ENCODE measurements at places on chromosomes 12 and 14.

GRCh38 chr12:118055865-118056773 is 4.9 kb downstream of the WSB2 start:
- DNase-seq = no peak

- no peak for DNase-seq
Measured at GRCh38 chr12:102990419-102990818, 32.9 kb downstream of the ASCL1 start.

DNA sequence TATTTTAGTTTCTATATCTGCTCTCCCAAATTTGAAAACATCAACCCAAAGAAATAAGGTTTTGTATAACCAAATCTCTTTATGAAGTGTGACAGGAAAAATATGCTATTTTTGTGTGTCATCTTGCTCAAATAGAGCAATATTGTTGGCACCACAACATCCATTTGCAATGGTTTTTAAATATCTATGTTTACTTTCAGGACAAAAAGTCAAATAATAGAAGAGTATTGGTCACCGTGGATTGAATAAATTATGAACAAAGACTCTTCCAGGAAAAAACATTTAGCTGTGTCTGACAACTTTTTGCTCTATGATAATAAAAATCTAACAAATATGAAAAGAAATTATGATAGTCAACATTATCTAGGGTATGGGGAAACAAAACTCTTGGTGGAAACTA is 439.2 kb downstream of the BTG1 start:
- DNase-seq = no peak

DNA sequence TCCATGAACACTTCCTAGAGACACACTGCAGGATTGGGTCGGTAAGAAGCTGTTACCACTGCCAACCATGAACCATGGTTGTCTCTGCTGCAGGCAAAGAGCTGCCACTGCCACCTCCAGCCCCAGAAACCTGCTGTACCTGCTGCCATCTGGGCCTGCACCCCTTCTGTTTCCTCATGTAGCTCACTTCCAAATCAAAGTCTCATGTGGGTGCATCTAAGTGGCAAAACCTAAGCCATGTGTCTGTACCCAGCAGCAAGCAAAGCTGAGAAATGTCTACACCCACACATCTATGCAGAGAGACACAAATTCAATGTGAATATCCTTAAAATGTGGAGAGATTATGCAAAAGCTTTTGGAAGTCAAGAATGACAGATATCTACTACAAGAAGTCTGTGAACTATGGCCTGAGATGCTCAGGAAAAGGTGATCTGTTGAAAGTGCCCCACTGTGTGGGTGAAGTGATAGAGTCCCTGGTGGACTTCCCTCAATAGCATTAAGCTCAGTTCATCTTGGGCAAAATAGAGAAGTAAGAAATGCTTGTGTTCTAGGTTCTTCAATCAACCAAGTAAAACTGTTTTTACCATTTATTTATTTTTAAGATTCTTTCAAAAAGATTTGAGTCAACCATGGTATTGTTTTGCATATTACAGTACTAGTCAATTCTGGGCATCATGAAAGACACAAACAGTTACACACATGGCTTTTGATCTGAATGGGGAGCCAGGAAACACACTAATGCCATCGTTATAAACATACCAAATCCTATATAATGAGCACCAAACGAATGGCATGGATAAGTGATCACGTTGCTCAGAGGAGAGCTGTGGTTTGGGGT is 64.4 kb downstream of the FOS start:
- DNase-seq = no peak

DNA sequence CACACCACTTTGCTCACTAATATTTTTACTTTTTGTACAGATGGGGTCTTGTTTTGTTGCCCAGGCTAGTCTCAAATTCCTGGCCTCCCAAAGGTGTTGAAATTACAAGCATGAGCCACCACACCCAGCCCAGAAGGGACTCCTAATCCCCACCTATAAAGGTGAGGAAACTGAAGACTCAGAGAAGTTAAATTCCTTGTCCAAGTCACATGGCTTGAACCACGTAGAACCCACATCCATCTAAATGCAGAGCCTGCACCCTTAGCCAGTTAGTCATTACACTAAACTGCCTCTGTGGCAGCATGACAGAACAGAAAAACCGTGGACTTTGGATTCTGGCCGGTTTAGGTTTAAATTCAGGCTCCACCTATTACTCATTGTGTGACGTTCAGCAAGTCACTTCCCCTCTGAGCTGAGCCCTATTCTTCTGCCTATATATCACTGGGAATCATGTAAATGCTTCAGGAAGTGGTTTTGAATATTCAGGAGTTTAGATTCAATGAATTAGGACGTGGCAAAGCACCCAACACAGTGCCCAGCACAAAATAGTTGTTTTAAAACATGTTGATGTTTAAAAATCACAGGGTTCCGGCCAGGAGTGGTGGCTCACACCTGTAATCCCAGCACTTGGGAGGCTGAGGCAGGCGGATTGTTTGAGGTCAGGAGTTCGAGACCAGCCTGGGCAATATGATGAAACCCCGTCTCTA is 3.0 kb upstream of the CORO1C start:
- peak; percentile 22 for DNase-seq

- DNase-seq = no peak
Measured at GRCh38 chr12:108065069-108065468, 64.0 kb upstream of the WSCD2 start.

DNA sequence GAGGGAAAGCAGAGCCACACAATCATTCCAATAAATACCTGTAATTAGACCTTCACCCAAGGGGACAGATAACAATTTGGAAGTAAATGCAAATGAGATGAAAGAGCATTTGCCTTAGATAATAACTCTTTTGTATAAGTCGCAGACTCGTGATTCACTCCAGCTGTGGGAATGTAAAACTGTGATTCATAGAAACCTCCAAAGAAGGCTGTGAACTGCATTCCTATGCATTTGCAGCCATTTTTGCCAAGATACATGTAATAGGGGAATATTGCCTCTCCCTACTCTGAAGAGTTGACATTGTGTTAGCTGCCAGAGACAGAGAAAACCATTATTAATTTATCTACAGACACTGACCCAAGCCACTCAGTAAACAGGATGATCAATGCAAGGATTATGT is 181.9 kb upstream of the ARHGAP5 start:
- DNase-seq = no peak

DNA sequence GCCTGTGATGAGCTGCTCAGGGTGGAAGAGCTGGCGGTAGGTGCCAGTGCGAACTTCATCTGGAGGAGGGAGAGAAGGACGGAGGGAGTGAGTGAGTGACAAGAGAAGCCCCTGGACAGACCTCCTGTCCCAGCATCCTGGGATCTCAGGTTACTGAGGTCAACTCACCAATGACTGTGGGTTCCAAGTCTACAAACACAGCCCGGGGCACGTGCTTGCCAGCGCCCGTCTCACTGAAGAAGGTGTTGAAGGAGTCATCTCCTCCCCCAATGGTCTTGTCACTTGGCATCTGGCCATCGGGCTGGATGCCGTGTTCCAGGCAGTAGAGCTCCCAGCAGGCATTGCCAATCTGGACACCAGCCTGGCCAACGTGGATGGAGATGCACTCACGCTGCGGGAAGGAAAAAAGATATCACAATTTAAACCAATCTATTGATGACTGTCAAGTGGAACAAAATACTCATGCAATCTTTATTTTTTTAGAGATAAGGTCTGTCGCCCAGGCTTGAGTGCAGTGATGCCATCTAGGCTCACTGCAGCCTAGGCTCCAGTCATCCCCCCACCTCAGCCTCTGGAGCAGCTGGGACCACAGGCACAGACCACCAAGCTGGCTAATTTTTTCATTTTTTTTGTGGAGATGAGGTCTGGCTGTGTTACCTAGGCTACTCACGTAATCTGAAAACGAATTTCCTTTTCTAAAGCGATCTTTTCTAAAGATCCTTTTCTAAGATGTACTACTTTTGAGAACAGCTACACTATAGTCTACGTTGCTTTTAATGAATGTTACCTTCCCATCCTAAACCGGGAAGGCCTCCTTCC is 1.7 kb downstream of the TUBA1B start:
- peak; percentile 27 for DNase-seq
